T-helper 9 cell (primary cell): ENCODE measurements at places on chromosomes 1 and 21.

GRCh38 chr1:6578624-6579373 is 995 bp upstream of the ZBTB48 start:
- DNase-seq, result no peak

- DNase-seq, result no peak
Measured at GRCh38 chr21:40099809-40100208, 232.6 kb downstream of the PCP4 start.

GRCh38 chr1:224540535-224540934 is 75.6 kb upstream of the CNIH3 start:
- DNase-seq, result no peak

- DNase-seq, result no peak
Measured at GRCh38 chr21:43812957-43813655, 23.7 kb downstream of the RRP1 start.

GRCh38 chr1:167518331-167518700 is at the start of gene CD247:
Gene CD247, minus strand, starts transcription at chr1:167518529. Its CDS starts 64 bp downstream, at chr1:167518465.
- peak; percentile 59 for DNase-seq

- no peak for DNase-seq
Measured at GRCh38 chr1:55039342-55040082, at the start of gene PCSK9. Gene PCSK9, plus strand, starts transcription at chr1:55039548. Its CDS starts 290 bp downstream, at chr1:55039838.

DNA sequence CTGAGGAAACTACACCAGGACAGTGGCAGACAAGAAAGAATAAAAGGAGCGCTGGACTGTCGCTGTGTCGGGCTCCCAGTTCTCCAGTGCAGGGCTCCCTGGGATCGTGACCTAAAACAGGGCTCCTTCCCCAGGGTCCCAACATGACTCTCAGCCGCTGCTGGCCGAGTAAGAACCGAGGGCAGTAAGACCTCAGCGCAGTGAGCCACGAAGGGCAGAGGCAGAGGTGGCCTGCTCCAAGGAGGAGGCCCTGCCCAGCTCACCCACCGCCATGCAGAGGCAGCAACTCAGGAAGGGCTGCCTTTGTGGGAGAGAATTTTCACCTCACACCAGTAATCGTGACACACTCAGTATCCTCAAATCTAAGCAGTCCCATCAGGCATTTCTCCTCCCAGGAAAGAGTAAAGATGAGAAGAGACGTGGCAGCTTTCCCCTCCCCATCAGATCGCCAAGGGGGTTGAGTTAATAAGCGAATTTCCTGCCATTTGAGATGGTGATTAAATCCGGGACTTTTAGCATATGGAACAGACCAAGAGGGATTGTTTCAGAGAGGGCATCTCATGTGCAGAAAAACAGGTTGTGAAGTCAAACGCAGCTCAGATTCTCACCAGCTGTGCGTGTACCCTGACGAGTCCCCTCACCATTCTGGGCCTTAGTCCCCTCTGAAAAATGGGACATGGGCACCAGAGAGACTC is 19.8 kb upstream of the ARTN start:
- DNase-seq, result no peak

DNA sequence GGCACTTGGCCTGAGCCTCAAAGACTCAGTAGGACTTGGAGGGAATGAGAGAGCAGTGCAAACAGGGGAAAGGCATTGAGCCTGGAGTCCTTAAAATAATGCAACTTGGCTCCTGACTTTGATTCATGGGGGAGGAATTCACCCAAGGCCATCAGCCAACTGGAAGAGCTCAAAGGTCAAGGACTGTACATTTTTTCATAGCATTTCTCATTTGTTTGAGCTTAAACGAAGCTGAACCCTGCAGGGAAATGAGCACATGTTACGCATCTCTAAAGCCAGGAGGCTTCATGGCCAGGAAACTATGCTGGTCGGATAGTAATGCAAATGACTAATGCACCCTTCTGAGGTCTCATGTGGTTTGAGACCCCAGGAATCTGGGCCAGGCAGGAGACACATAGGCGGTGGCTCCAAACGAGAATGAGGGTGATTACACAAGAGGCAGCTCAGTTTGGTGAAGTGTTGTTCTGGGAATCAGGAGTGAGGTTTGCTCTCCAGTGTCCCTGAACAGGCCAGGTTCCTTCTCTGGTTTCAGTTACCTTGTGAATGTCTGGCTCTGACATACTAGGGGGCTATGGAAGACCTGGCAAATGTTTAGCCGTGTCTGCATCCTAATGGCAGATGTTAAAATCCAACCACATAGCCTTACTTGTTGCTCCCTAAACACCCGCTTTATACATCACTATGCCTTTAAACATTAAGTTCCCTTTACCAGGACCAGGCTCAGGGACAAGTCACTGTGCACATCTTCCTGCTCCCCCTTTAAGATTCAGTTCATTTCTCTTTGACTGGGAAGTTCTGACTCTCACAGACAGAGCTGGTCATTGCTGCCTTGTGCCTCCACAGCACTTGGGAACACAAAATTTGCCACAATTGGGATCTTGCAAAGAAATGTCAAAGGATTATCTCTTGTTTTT is 503.9 kb upstream of the USP24 start:
- no peak for DNase-seq

- peak; percentile 50 for DNase-seq
Measured at GRCh38 chr1:87335175-87335884, 6.7 kb downstream of the LMO4 start.

- no peak for DNase-seq
Measured at GRCh38 chr1:178224358-178224757, 130.5 kb downstream of the RASAL2 start.

- no peak for DNase-seq
Measured at GRCh38 chr1:7299994-7300393, 471.1 kb upstream of the VAMP3 start.

DNA sequence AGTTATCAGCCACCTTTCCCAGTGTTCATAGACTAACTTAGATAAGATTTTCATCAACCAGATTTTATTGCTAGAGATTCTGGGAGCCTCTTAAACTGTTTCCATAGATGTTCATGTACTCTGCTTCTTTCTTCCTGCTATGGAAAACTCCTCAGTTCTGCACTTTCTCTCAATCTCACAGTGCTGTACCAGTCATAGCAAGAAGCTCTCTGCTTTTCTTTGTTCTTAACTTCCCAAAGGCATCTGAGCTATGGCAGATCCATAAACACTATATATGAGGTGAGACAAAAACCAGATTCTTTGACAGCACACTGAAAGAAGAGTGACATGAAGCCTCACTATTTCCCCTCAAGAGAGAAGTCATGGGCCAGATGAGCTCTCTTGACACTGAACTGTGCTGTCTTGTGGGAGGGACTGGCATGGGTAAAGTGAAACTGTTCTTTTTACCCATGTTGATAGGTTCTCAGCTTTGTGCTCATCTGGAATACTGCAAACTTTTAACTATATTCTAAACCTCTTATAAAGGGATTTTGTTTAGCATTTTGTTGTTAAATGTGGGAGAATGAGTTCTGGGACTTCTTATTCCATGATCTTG is 64.2 kb upstream of the LYPLAL1 start:
- no peak for DNase-seq

GRCh38 chr1:94486990-94487389 is 54.6 kb downstream of the F3 start:
- no peak for DNase-seq

DNA sequence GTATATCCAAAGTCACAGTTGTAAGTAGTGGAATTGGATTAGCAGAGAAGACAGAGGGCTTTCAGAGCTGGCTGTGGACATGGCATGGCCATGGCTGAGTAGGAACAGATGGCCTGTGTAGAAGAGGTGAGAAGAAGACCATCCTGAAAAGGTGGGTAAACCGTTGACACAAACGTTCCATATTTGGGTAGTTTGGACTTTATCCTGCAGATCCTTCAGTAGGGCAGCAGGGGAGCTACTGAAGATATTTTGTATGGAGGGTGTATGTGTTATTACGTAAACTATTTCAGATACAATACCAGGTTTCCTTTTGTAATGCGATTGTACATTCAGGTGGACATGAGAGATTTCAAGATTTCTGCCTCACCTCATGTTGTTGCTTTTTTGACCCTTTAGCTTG is 1.6 kb downstream of the UTP11 start:
- DNase-seq, result no peak

DNA sequence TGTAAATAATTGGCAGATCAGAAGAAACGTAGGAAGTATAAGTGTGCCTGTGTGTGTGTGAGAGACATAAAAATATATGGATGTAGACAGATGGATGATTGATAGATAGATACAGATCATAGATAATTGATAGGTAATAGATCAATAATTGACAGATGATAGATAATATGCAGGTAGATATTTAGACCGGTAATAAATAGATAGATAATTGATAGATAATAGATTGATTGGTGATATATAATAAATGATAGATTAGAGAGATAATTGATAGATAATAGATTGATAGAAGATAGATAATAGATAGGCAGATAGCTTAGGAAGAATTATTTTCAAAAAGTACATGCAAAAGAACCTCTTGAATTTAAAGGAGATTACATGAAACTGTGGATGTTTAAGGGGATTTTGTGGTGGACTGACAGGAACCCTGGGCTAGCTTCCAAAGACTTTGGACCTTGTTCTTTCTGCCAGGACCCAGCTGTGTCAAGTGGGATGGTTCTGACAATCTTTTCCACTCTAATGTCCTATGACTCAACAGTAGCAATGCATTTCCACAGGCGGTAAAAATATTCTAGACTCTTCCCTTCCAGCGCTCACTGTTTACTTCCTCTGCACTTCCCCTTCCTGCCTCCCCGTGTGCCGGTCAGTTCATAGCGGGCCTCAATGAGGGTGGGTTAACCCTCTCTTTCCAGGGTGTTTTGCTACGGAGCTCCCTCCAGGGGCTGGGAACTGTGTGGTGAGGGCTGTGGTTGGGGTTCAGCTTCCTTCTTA is 39.4 kb downstream of the KCNJ15 start:
- no peak for DNase-seq

- DNase-seq, result no peak
Measured at GRCh38 chr1:38500891-38501290, 358.7 kb downstream of the RRAGC start.

DNA sequence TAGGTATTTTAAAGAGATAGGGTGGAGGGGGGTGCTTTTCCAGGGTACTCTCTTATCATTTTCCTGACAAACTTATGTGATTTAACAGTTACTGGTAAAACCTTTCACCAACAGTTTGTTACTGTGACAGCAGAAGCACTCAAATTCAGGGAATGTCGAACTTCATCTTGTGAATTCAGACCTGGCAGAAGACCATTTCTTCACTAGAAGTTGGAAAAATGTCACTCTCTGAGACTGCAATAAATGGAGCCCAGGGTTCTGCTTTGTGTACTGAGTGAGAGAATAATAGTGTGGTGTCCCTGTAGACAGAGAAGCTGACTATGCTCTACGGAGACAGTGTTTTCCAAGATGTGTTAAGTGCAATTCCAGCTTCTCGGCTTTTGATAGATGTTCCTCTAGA is 200.2 kb downstream of the ST6GALNAC3 start:
- DNase-seq, result no peak

- no peak for DNase-seq
Measured at GRCh38 chr1:236502972-236503639, 20.7 kb upstream of the LGALS8 start.

GRCh38 chr1:34113887-34114286 is 51.1 kb downstream of the CSMD2 start:
- DNase-seq, result no peak

- DNase-seq, result no peak
Measured at GRCh38 chr1:182143825-182144645, 82.5 kb upstream of the ZNF648 start.

GRCh38 chr21:33115631-33116510 is 45.9 kb downstream of the OLIG1 start:
- DNase-seq, result no peak

DNA sequence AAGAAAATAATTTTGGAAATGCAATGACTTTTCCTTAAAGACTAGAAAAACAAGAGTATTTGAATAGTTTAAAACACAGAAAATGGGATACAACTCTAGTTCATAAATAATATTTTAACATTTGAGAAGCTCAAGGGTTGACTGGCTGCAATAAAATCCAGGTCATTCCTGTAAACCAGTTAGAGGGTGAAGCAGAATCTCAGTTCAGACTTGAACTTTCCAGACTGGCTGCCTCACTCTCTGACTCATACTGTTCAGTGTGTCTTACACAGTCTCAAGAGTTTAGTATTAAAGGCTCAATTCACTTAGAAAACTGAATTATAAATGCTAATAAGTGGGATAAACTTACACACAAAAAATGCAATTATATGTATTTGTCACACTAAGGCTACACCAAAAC is 89.9 kb downstream of the RAVER2 start:
- DNase-seq, result no peak

DNA sequence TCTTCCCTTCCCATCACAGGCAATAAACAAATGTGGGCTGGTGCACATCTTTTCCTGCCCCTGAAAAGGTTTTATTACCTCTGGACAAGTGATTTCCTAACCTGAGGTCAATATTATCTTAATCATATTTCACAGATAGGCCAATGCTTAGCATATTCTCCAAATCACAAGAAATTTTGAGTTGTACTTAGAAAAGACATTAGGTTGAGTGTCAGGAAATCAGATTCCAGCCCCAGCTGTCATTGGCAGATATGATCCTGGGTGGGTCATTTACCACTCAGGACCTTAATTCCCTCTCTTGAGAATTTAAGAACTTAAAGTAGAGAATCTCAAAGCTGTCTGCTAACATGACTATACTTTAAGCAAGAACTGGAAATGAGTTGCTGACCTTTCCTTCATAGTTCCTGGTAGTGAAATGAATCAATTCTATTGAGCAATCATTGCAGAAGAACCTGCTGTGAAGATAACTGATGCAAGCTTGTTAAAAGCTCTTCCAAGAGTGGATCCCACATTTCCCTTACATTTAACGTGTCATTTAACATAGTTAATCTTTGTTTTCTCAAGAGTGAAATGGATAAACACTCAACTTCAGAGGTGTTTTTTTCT is 46.4 kb upstream of the CR2 start:
- no peak for DNase-seq

DNA sequence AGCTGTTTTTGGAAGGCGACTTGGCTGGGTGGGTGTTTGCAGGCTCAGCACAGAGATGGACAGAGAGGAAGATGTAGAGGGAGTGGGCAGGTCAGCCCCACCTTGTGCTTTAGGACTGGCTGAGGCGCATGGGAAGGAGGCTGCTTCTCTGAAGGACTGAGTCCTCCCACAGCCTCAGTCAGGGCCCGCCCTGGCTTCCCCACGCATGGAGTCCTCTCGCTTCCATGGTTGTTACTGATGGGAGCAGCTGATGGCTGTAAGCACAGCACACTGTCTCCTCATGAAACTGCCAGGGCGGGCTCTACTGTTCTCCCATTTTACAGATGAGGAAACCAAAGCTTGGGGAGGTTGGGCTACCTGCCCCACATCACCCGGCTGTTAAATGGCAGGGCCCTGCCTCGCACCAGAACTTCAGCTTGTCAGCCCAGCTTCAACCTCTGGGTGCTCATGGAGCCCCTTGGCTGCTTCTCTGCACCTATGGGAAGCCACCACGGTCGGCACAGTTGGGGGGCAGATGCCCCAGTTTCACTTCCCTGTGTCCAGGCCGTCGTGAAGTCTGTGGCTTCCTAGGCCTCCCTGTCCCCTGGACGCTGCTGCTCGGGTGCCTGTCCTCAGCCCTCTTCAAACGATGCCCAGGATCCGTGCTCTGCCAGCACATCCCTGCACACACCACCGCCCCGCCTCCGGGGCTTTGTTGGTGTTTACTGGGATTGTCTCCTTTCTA is 2.4 kb downstream of the TMEM201 start:
- DNase-seq, result no peak

DNA sequence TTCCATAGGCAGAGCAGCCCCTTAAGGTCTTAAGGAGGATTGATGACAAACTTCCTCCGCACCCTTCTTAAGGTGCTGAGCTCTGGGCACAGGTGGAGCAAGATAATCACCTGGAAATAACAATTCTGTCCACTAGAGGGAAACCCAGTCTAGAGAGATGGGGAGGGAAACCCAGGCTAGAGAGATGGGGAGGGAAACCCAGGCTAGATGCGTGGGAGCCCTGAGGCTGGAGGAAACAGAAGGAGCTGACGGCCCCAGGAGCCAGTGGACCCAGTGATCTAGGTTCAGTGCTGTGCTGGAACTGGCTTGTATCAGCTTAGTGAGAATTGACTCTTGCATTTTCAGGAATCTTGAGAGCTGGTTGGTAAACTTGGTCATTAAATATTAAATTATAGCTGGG is 17.8 kb upstream of the MYCL start:
- DNase-seq, result peak; percentile 8
